A549 (cell line): ENCODE measurements at places on chromosomes 2 and 18. TPM values are rescaled to one million over a fixed set of nuclear protein-coding genes. Genes with fewer than 3 reads are reported as not detected.

The DNAH6 gene
- polyA plus RNA-seq: 0.05 to 0.13 TPM (median 0.08 TPM) in 3 replicates

The DAPL1 gene
- polyA plus RNA-seq: not detected in 3 replicates

The UPP2 gene
- not detected in 3 replicates for polyA plus RNA-seq

The SCYGR4 gene
- not detected in 3 replicates for polyA plus RNA-seq

The CXCR1 gene
- not detected in 3 replicates for polyA plus RNA-seq

The GREB1 gene
- polyA plus RNA-seq: 1.1 to 1.4 TPM (median 1.4 TPM) in 3 replicates

The SH3BP4 gene
- 22.6 to 25.2 TPM (median 23.4 TPM) in 3 replicates for polyA plus RNA-seq

The FRZB gene
- 0.03 to 0.04 TPM in 2 of 3 replicates, not detected in the other for polyA plus RNA-seq

The DPP10 gene
- not detected in 3 replicates for polyA plus RNA-seq
